ENCODE measurements at places on chromosomes 4 and X. TPM values are rescaled to one million over a fixed set of nuclear protein-coding genes. Genes with fewer than 3 reads are reported as not detected.

DNA sequence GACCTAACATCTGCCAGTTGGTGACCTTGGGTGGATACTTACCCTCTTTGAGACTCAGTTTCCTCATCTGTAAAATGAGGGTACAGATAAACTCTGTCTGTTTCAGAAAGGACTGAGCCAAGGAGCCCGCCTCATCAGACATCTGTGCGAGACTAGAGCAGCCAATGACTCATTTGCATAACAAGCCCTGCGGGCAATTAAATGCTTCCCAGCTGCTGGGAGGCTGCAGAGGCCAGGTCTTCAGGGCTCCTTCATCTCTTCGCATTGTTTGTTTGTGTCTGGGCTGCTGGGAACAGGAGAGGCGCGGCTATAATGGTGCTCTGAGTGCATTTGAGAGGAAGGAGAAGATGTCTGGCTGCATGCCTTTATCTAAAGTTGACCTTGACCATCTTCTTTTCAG lies 85.0 kb downstream of the ADRA2C start:
- no peak for DNase-seq

- no peak for DNase-seq
Observed at GRCh38 chrX:126900937-126901336, 81.4 kb downstream of the PRR32 start.

DNA sequence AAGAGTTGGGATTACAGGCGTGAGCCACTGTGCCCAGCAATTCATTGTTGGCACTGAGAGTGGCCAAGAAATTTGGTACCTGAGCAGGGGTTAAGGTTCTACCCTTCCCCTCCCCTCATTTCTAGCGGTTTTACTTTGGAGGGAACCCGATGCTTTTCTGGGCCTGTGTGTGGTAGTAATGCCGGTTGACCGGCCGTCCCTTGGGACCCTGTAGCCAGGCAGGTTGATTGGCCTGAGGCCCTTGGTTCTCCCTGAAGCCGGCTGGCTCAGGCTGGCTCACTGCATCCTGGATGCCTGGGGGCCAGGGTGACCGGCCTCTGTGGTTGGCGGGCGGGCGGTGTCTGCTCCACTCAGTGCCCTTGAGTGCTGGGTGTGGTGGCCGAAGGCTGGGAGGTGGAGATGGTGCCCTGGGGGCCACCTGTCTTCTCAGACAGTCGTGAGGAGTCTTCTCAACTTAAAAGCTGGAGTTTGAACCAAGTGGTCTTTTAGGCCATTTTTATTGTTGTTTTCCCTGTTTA lies 45.6 kb downstream of the RGS12 start:
- DNase-seq: no peak

GRCh38 chr4:175308236-175308635 lies 390.1 kb downstream of the ADAM29 start:
- no peak for DNase-seq

- no peak for DNase-seq
Observed at GRCh38 chr4:32689518-32689917, 1969.3 kb downstream of the PCDH7 start.

GRCh38 chr4:6962211-6963041 lies 52.8 kb downstream of the TBC1D14 start:
- no peak for DNase-seq

Gene PRKX
- total RNA-seq: 54.4 TPM

Gene ZNF711
- 1.1 TPM for total RNA-seq

GRCh38 chr4:182907396-182907795 lies 9.8 kb downstream of the DCTD start:
- no peak for DNase-seq

GRCh38 chr4:144818136-144818535 lies 172.2 kb downstream of the HHIP start:
- DNase-seq: no peak

GRCh38 chr4:1538941-1539772 lies 132.9 kb upstream of the NKX1-1 start:
- no peak for DNase-seq

Gene SLC26A1
- total RNA-seq: not detected

DNA sequence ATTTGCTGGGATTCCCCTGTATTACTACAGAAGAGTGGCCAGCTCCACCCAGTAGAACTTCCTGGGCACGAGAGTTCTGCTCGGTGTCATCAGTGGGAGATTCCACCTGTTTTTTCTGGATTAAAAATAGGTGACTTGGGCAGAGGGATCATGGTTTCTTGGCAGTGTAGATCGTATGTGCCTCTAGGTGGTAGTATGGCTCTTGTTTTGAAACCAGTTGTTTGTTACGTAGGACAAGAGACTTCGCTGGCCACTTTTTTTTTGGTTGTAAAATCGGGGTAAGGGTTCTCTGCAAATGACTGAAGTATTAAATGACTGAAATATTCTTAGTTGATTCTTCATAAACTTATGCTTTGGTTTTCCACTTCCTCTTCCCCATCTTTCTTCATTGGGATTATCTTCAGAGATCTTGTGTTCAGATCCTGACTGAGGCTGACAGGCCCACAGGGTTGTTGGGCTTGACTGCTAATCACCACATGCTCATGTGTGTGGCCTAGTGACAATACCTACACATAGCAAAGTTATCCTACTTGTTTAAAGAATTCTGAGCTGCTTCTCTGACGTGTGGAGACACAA lies 43.8 kb upstream of the WDR1 start:
- no peak for DNase-seq

GRCh38 chr4:184851200-184851541 lies 25.4 kb upstream of the ACSL1 start:
- peak; percentile 16 for DNase-seq

GRCh38 chr4:31427691-31428090 lies 707.5 kb downstream of the PCDH7 start:
- no peak for DNase-seq

DNA sequence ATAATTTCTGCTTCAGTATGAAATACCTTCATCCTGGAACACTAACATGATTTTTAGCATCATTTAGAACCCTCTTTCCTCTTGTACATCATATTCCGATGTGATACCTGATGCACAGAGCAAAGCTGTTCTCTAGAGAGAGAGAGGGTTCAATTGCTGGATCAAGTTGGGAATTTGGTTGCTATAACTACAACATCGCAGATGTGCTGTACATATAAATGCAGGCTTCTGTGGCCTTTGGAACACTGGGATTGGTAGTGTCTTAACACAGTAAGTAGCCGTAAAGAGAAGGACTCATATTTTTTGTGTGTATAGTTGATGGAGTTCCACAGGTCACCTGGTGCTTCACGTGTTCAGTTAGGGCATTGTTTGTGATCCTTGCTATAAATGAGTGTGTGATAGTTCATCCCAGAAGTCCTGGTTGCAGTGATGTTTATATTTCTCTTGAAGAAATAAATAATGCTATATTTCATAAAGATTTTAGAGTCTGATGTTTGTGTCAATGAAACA lies 119.2 kb downstream of the RAPGEF2 start:
- DNase-seq: no peak

- DNase-seq: no peak
Observed at GRCh38 chr4:2179717-2180116, 62.2 kb downstream of the HAUS3 start.

Gene PDGFRA
- total RNA-seq: not detected

Gene ATOH1
- total RNA-seq: not detected

DNA sequence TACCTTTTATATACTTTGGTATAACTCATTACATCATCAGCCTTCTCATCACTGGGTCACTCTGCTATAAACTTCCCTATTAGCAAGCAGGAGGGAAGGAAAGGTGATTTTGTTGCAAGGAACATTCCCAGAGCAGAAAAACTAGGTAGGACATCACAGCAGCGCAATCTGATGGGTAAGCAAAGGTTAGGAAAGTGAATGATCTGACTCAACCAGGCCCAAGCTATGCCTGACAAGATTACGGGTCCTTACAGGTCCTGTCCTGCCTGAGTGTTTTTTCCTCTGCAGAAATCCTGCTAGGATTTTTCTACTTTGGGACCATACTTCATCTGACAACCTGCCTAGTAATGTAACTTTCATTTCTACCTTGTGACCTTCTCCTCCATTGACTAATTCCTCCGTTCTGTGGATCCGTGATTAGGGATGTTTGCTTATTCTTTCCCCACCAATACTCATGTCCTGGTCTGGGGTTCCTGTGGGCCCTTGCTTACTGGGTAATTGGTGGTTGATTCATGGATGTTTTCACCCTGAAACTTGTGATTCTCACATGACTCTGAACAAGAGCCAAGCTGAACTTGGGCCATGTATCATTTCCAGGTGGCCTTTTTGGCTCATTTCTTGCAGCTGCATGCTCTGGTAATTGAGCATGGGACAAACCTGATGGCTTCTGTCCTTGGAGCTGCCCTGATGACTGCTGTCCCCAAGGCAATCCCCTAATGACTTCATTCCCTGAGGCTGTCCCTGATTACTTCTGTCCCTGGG lies 111.9 kb upstream of the KIT start:
- DNase-seq: no peak

- DNase-seq: peak; percentile 8
Observed at GRCh38 chr4:165537028-165537648, 158.3 kb downstream of the CPE start.

- DNase-seq: no peak
Observed at GRCh38 chr4:15286041-15286440, 141.8 kb upstream of the C1QTNF7 start.

Gene DOK7
- total RNA-seq: not detected

Gene FAM9C
- total RNA-seq: not detected

DNA sequence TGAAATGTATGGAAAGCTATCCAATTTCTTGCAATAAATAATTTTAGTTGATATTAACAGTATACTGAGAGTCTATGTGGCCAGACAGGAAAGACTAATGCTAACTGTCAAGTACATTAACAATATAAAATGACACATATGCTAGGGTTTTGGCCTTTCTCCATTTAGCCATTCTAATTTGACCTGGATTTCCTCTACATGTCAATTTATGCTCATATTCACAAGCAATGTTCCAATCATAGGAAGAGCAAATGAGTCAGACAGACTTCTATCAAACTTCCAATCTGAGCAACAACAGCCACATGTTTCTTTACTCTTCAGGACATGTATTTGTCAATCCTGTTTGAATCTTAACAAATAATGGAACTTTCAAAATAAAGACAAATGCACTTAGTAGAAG lies 53.6 kb downstream of the CORIN start:
- no peak for DNase-seq

Gene PLK4
- 42.0 TPM for total RNA-seq

Gene ITM2A
- 63.1 TPM for total RNA-seq

- DNase-seq: no peak
Observed at GRCh38 chrX:1380672-1381233, 11.2 kb downstream of the SLC25A6 start.

DNA sequence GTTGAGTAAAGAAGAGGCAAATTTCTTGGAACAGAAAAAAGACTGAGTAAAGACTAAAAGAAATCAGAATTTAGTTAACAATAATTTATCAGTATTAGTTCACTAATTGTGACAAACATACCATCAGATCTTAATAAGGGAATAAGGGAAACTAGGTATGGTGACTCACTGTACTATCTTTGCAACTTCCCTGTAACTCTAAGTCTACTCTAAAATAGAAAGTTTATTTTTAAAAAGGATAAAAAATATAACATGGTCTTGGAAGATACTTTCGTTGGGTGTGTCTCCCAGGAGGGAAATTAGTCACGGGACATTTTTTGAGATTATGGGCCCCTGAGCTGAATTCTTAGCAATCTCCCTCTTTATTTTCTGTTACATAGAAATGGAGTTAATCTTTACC lies 97.3 kb downstream of the EMCN start:
- DNase-seq: no peak

DNA sequence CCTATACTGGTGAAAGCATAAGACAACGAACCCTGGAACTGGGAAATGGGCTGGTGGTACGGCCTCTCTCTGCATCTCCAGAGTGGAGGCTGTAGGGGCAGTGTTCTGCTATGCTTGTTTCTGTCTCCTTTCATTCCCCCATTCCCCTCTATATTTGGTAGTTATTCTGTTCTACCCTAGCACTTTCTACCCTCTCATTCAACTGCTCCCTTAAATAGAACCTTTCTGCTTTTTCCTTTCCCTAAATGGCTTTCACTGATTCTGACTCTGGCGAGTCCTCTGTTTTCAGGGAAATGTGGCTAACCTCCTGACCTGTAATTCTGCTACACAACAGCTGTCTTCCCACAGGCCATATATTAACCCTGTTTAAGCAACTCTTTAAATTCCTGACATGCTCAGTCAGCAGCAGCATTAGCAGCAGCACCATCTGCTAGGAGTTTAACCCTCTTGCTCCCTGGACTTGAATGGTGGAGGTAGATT lies 94.2 kb downstream of the CXCL13 start:
- DNase-seq: no peak

- peak; percentile 52 for DNase-seq
Observed at GRCh38 chr4:106315476-106315967, 487 bp downstream of the TBCK start.

Gene SUPT20HL2
- not detected for total RNA-seq

DNA sequence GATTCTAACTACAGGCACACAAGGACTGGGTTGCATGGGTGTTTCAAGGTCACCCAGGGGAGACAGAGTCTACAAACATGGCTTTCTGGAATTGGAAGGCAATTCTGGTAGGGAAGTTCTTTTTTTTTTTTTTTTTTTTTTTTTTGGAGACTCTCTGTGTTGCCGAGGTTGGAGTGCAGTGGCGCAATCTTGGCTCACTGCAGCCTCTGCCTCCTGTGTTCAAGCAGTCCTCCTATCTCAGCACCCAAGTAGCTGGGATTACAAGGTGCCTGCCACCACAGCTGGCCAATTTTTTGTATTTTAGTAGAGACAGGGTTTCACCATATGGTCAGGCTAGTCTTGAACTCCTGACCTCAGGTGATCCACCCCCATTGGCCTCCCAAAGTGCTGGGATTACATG lies 16.3 kb upstream of the FHDC1 start:
- DNase-seq: no peak

DNA sequence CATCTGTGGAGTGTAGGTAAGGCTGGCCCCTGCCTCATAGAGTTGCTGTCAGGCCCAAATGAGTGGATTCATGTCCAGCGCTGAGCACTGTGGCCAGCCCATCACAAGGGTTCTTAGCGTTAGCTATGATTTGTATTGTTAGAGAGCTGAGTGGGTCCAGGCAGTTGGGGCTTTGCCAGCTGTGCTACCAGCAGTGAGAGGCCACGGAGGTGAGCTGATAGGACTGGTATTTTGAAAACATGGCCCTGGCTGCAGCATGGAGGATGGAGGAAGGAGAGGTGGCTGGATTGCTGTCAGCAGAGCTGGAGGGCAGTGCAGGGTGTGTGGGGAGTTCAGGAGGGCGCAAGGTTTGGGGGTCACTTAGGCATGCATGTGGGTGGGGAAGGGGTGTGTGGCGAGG lies 69.8 kb downstream of the PSAPL1 start:
- no peak for DNase-seq

GRCh38 chr4:20698382-20698781 lies 1.9 kb upstream of the PACRGL start:
- no peak for DNase-seq

Gene ALPK1
- 13.4 TPM for total RNA-seq

- DNase-seq: no peak
Observed at GRCh38 chrX:311156-312129, 7.2 kb downstream of the GTPBP6 start.

Data from activated CD8-positive, alpha-beta T cell treated with anti-CD3 and anti-CD28 coated beads for 36 hours (primary cell).